Osteocyte (in vitro differentiated cells): ENCODE measurements at places on chromosomes 1 and 21. TPM values are rescaled to one million over a fixed set of nuclear protein-coding genes. Genes with fewer than 3 reads are reported as not detected.

HHAT gene
- total RNA-seq: 6.0 and 7.0 TPM in 2 replicates

S100A7 gene
- not detected in 2 replicates for total RNA-seq

OLFML3 gene
- total RNA-seq: 36.5 and 37.0 TPM in 2 replicates

ATP5IF1 gene
- 112 and 113 TPM in 2 replicates for total RNA-seq

NTNG1 gene
- not detected in 2 replicates for total RNA-seq

TPTE gene
- not detected in 2 replicates for total RNA-seq

KIF26B gene
- total RNA-seq: 8.6 and 8.8 TPM in 2 replicates

RAD54L gene
- total RNA-seq: 4.2 and 5.4 TPM in 2 replicates

TSSK3 gene
- total RNA-seq: 3.5 and 4.4 TPM in 2 replicates

IL20 gene
- not detected in 2 replicates for total RNA-seq

TEX38 gene
- not detected in 2 replicates for total RNA-seq

TTC24 gene
- total RNA-seq: not detected in 2 replicates

GUCA2B gene
- total RNA-seq: not detected in 2 replicates

GNG4 gene
- total RNA-seq: 0.34 and 0.83 TPM in 2 replicates

CD5L gene
- total RNA-seq: not detected in 2 replicates

IFI6 gene
- total RNA-seq: 49.5 and 54.1 TPM in 2 replicates

OR2T33 gene
- not detected in 2 replicates for total RNA-seq

TNNT2 gene
- total RNA-seq: 1.4 and 3.0 TPM in 2 replicates

WDR64 gene
- total RNA-seq: not detected in 2 replicates

RORC gene
- total RNA-seq: not detected in 2 replicates

CLCA1 gene
- not detected in 2 replicates for total RNA-seq
